ENCODE measurements at places on chromosomes 4 and X.

GRCh38 chr4:189304167-189304566, 636.5 kb upstream of the FRG1 start:
- DNase-seq = no peak

DNA sequence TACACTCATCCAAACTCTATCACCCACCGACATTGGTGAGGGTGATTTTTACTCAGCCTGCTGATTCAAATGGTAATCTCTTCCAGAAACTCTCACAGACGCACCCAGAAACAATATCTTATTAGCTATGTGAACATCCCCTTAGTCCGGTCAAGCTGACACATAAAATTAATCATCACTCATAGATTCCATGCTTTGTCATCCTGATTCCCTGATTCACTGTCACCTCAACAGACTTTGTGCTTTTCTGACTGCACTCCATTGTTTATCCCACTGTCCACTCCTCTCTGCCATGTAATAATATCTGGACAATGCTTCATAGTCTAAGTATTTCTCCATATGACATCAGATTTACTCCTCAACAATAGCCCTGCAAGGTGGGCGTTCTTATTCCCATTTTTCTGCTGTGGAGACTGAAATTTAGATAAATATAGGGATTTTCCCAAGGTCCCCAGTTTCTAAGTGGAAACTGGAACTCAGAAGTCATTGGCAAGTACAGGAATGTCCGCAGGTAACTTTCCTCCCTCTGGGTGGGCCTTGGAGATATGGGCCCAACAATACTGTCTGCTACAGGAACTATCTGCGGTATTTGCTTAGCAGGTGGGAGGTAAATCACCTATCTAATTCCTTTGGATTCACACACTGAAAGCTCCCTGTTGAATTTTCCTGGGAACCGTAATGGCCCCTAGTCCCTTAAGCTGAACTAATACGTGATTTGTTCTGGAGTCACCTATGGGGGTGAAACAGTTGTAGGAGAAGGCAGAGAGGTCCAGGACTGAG, 228.6 kb upstream of the BCOR start:
- DNase-seq = no peak

GRCh38 chrX:11648705-11649519, 16.8 kb downstream of the ARHGAP6 start:
- no peak for DNase-seq

- DNase-seq = no peak
Measured at GRCh38 chr4:175772170-175772705, 39.8 kb downstream of the GPM6A start.

DNA sequence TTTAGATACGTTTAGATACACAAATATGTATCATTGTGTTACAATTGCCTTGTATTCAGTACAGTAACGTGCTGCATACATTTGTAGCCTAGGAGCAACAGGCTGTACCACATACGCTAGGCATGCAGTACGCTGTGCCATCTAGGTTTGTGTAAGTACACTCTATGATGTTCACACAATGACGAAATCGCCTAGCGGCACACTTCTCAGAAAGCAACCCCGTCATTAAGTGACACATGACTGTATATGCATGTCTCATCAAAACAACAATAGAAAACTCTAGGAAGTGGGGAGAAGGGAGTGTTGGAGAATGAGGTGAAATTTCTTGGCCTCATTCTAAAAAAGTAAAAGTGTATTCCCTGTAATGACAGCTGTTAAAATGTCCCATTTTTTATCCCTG, 32.7 kb downstream of the CCDC149 start:
- DNase-seq = no peak

DNA sequence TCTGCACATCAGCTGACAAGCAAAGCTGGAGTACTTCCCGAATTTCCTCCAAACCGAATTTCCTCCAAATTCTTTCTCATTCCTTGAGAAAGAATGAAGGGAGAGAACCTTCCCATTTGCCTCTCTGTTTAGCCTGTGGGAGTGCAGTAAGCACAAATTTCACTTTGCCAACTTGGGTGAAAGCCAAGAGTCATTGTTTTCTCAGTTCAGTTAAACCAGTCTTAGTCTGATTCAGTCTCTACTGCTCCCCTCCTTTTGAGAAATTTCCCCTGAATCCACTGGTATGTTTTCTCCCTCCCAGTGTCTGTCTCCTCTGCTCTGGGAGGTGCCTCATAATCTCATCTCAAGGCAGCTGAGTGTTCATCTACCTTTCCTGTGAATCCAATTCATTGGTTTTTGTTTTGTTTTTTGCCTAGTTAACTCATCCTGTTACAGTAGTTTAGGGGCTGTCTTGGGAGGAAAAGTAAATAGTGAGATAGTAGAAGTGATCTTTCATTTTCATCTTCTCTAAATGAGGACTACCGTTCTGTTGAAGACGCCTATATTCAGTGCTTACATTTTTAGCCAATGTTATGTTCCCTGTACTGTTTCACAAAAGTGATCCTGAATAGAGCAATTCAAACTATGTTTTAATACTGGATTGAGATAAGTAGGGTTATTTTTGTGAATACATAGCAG, 49.0 kb downstream of the SYTL5 start:
- no peak for DNase-seq

- DNase-seq = no peak
Measured at GRCh38 chr4:177952723-177953122, 510.5 kb upstream of the AGA start.

DNA sequence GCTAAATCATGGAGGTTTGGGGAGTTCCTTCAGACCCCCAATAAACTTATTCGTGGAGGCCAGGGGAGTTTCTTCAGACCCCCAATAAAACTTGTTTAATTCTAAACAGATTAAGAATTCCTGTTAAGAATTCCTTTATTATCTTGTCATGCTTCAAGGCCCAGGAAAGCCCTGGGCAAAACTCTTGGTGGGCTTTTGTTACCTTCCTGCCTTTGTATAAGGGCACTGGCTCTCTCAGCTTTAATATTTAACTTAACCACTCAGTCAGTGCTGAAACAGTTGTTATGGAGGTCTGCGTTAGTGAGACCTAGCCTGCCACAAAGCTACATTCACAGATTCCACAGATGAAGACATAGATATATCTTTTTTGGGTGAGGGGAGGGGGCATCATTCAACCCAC, 29.0 kb upstream of the LGI2 start:
- no peak for DNase-seq

All from activated naive CD4-positive, alpha-beta T cell (primary cell).